ENCODE measurements at places on chromosomes 2 and 18.

GRCh38 chr2:31239593-31240177, 5.7 kb downstream of the EHD3 start:
- no peak for DNase-seq

GRCh38 chr2:217327953-217328621, 468.2 kb upstream of the TNP1 start:
- DNase-seq = no peak

DNA sequence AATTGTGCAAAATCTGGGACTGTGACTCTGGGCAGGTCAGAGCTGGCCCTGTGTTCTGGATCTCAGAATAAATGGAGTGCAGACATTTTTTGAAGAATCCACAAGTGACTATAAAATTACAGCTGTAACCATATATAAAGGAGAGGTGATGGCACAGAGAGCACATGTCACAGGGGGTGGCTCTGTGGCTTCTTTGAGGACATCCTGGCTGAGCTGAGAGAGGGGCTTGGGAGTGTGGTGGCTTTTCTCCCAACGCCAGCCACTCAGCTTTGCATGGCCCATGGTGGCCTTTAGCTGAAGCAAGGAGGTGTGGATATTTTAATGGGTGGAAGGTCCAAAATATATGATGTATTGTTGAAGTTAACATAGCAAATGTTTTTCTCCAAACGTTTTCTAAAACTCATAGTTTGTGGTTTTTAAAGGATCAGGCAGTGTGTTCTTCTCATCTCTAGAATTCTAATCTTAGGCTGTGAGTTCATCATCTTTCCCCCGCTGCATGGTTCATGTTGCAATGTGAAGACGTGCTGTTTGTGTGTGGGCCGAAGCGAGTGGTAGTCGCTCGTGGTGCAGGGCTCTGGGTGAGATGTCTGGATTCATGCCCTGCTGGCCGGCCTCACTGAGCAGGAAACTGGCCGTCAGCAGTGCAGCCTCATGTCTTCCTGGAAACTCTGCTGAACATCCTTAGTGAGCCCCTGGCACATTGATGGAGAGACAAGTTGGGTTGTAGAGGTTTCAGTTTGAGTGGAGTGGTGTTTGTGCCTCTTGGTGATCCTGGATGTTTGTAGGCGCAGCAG, 109.9 kb downstream of the ZNF236 start:
- no peak for DNase-seq

DNA sequence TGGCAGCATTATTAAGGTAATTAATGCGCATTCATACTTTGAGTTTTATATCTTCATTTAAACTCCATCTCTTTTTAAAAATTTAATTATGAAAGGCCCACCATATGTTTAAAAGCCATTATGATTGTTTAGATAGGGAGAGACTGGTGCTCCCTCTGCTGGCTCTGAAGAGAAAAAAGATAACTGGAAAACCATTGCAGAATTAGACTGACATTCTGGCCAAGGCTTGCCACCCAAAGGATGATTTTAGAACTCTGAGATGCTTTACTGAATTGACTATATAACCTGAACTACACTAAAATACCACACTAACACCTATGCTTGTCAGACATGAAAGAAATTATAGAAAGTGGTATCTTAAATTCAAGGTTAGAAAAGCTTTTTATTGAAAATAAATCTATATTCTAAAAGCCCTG, 127.6 kb upstream of the SPOPL start:
- no peak for DNase-seq

GRCh38 chr2:71787476-71788185, 334.3 kb downstream of the DYSF start:
- DNase-seq = no peak

DNA sequence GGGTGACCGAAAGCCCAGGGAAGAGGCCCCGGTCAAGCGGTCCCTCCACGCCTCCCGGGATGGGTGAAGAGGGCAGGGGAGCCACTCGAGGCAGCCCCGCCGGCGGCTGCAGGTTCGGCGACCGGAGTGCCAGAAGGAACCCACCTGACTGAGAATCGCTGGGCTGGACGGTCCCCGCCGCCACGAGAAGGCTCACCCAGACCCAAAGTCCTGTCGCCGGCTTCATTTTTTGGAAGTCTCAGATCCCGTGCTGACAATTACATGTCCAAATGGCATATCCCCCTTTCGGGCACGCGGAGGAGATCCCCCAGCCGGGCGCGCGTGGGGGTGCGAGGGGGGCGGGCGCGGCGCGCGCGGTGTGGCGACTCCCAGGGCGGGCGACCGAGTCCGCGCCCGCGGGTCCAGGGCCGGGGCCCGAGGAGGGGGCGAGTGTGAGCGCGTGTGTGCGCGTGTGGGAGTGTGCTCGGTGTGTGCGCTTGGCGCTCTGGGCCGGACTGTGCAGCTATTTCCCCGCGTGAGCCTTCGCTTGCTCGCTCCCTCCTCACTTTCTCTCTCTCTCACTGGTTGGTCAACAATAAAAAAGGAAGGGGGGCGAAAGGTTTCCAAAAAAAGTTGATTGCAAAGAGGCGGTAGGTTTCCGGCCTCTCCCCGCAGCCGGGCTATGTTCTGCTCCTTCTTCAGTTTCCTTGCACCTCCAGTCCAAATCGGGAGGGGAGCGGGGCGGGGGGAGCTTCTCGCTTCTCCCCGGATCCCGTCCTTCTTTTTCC, at the start of gene ERBB4:
Gene ERBB4, minus strand, starts transcription at position 498 of the 767 bp plus-strand sequence. Its CDS starts 272 bp downstream, at position 226.
- no peak for DNase-seq

DNA sequence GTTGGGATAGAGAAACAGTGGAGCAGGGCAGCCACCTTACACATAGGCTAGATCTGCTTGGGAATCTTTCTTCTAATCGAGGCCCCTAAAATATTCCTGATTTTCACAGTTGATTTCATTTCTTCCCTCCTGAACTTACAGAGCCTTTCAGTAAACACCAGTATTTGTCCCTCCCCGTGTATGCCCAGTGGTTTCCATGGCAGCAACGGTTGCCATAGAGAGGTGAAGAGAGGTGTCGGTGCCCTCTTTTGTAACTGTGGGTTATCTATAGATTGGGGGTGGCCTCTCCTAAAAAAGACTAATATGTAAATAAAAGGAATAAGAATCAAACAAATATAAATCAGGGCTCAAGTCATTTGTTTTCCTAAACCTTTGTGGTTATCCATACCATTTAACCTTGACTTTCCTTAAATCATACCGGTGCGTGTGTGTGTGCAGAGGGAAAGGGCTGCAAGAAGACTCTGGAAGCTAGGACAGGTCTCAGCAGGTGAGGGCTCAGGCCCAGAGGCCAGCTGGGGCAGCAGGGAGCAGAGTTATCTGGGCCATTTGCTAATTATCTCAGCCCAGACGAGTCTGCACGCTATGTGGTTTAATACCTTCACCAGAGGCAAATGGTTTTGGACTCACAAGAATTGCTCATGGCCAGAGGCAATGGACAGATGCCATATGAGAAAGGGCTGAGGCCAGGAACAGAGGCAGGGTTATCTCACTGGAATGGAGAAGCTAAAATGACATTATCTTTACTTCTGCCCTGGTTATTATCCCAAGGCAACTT, 35.5 kb downstream of the LIPG start:
- DNase-seq = no peak

- DNase-seq = no peak
These were observed 117.3 kb downstream of the WDSUB1 start for GRCh38 chr2:159169187-159169586.

DNA sequence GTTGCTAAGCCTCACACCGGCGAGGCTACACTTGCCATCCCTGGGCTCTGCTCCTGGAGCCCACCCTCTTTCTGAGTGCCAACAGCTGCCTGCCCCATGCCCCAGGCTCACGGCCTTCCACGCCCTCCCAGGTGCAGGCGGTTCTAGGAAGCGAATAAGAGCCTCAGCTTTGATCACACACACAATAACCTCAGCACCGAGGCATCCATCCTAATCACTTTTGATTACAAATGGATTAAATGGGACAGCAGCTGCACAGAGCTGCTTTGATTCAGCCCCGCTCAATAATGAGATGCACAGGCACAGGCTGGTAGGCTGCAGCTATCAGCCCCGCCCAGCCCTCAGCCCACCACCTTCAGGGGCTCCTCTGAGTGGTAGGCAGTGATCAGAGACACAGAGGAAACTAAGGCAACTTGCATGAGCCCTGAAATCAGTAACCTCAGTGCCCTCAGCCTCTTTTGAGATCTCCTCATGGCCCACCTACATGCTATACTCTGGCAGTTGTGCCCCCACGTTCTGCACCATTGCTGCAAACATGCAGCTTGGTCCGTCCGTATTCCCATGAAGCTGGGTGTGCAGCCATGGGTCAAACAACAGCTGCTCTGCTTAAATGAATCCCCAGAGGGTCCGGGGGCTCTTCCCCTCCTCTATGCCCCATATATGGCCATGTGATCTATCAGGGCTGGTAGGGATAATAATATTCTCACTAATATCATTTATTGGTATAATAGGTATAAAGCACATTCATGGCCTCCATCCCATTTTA, 171.4 kb downstream of the SETBP1 start:
- no peak for DNase-seq

GRCh38 chr18:78901923-78902794, 77.5 kb upstream of the SALL3 start:
- DNase-seq = no peak

GRCh38 chr2:241062389-241063092, 39.5 kb downstream of the MTERF4 start:
- no peak for DNase-seq

- no peak for DNase-seq
These were observed 81.5 kb downstream of the MAPRE2 start for GRCh38 chr18:35122586-35123224.

- DNase-seq = peak; percentile 21
These were observed 85.1 kb upstream of the TTC39C start for GRCh38 chr18:23929362-23929930.

All from CD4-positive, alpha-beta T cell treated with Interferon alpha-2 for 1 hour (primary cell).